ENCODE measurements at places on chromosomes 12 and 14.

DNA sequence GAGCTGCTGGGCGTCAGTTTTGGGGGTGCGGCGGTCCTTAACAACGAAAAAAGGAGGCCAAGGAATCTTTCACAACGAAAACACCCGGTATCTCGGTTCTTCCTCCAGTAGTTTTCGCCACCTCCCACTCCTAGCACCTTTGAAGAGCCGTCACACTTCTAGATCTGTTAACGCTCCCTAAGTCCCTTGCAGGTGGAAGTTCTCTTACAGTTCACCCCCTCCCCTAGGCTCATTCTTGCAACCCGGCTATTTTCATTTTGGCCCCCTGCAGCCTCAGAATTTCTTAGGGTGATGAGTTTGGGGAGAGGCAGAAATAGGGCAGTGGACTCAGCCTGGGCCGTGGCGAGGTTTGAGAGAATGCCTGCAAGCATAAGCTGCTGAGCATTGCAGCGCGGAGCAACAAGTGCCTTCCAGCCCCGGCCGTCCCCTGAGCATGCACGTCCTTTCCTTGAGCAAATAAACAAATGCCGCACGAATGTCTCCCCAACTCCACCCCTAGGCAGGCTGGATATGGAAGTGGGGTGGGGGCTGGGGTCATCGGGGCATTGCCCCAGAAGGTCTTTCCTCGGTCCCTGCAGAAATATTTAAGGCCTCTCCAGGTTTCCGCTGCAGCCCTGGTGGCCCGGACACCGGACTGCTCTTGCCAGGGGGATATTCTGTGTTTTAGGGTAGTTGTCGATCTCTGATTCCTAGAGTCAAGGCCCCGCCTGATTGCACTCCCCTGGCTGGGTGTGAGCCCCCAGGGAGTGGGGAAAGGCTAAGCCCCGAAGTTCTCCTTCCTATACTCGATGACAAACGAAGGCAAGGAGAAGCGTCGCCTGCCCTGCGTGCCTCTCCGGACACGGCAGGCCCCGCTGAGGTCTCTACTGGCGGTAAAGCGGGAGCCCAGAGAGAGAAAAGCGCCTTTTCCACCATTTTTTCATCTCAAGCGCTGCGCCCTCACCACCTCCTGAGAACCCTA, 1.6 kb downstream of the RFX4 start:
- DNase-seq = no peak

DNA sequence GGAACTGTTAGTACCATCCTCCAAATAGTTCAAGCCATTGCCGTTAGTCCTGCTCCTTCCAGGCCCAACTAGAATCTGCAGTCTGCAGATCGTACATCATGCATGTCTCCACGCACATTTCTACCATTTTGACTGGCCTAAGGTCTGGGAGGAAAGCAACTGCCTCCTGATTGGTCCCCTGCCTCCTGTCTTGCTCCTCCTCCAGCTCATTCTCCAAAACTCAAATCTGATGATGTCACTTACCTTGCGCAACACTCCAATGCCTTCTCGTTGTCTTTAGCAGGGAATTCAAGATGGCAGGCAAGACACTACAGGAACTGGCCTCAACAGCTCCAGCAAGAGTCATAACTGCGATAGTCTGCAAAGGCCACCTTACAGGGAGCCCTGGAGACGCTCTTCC, 9.7 kb upstream of the HCAR1 start:
- no peak for DNase-seq

DNA sequence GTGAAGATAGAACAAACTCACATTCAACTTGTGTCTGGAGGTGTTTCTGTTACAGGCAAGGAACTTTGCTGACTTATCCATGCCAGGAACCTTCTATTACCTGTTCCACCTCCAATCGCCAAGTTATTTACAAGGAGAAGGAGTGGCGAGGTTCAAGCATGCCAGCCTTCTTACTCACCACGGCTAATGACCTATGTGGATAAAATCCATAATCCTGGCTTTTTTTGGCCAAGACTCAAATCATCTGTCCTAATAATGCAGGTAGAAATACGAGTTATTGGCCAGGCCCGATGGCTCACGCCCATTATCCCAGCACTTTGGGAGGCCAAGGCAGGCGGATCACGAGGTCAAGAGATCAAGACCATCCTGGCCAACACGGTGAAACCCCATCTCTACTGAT, 241.6 kb downstream of the TMEM132D start:
- no peak for DNase-seq

- no peak for DNase-seq
These were observed 18.5 kb downstream of the ELK3 start for GRCh38 chr12:96212456-96213375.

- no peak for DNase-seq
These were observed 56.9 kb upstream of the TCL1A start for GRCh38 chr14:95770777-95771176.

GRCh38 chr14:105195522-105196264, 14.6 kb upstream of the NUDT14 start:
- no peak for DNase-seq

- no peak for DNase-seq
These were observed 18.9 kb downstream of the FOS start for GRCh38 chr14:75297411-75298040.
